ENCODE measurements at places on chromosomes 16 and 17.

DNA sequence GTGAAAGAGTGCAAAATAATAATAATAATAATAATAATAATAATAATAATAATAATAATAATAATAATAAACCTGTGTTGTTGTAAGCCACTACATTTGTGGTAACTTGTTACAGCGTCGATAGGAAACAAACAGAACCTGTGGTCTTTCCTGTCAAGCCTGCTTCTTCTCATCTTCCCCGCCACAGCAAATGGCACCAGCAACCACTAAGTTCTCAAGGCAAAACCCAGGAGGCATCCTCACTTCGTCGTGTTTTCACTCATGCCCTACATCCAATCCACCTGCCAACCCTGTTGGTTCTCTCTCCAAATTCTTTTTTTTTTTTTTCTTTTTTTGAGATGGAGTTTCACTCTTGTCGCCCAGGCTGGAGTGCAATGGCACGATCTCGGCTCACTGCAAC, 34.2 kb downstream of the ITGAE start:
- peak; percentile 70 for DNase-seq

DNA sequence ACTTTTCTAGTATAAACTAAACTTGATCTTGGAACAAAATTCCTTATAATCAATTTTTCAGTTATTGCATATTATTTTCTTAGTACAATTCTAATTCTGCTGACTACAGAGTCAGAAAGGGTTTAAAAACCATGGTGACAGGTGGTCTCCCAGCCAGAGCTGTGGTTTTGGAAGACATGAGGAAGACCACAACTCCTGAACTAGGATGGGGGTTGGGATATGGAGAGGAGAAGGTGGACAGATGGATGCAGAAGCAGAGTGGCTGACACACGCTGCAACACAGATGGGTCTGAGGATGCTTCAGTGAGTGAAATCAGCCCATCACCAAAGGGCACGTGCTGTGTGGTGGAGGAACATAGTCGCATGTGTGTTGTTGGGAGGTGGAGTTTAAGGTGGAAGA, 187.7 kb downstream of the LGALS9B start:
- no peak for DNase-seq

GRCh38 chr17:36184023-36184765, 7.8 kb upstream of the TBC1D3B start:
- DNase-seq, result peak; percentile 49

GRCh38 chr16:75392906-75393305, 40.4 kb downstream of the CFDP1 start:
- no peak for DNase-seq

GRCh38 chr16:75462806-75463205, 1.7 kb downstream of the TMEM170A start:
- DNase-seq, result no peak

DNA sequence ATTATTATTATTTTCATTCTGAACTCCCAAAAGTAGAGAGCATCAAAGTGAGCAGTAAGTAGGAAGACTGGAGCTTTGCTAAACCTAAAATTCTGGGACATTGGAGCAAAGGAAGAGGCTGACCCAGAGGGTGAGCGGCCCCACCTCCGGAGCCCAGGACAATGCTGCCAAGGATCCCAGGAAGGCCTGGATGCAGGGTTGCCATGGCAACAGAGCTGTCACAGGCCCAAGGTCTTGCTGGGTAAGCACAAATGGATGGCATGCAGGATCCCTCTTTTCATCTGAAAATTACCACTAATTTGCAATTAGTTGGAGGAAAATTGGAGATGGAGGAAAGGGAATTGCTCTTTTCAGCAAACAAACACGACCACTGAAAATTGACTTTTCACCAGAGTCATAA, 457.9 kb upstream of the CDH5 start:
- no peak for DNase-seq

DNA sequence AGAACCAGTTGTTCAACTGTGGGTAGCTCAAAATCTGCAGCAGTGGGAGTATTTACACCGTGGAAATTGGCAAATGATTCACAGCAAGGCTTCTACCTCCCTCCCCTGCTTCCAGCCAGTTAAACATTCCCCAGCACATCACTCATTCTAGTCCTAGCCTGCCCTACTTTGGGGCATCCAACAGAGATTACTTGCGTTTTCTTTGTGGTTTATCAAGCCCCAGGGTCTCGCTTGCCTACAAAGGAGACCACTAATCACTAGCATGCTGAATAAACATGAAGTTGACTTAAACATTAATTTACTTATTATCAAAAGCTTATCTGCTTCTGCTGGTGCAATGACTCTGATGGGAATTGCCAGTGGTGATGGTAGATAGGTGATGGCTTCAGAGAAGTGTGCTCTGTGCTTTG, 94.5 kb downstream of the MARF1 start:
- no peak for DNase-seq

DNA sequence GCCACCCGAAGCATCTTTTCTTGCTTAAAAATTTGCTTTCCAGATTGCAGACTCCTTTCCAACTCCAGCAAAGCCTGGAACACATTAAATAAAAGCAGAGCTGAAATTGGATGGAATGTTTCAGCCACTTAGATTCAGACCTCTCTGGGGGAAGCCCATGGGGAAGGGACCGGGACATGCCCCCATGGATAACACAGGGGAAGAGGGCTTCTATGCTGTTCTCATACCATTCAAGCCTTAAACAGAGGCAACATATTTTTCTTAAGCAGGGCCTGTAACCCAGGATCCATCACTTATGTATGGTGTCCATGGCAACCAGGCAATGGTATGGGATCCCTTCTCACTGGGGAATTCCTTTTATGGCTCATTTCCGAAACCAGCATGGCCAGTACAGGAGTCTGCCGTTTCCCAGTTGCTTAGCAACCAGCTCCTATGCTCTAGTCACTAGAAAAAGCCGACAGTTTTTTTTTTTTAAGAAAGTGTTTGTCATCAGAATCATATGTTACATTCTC, 62.0 kb upstream of the MARCHF10 start:
- no peak for DNase-seq

DNA sequence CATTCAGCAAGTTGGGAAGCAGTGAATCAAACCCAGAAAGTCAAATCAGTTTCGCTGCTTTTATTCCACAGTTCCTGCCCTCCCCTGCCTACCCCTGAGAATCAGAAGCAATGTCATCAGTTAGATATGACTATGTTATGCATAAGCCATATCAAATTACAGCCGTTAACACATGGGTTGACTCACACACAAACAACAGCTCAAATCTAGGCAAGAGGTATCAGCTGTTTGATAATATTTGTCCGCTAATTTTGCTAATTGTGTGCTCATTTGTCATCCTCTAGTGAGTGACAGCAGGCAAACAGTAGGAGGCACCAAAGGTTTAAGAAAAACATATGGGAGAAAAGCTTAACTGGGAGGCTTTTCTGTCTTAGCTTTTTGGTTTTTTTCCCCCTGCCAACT, 327.4 kb upstream of the CCL2 start:
- DNase-seq, result no peak

DNA sequence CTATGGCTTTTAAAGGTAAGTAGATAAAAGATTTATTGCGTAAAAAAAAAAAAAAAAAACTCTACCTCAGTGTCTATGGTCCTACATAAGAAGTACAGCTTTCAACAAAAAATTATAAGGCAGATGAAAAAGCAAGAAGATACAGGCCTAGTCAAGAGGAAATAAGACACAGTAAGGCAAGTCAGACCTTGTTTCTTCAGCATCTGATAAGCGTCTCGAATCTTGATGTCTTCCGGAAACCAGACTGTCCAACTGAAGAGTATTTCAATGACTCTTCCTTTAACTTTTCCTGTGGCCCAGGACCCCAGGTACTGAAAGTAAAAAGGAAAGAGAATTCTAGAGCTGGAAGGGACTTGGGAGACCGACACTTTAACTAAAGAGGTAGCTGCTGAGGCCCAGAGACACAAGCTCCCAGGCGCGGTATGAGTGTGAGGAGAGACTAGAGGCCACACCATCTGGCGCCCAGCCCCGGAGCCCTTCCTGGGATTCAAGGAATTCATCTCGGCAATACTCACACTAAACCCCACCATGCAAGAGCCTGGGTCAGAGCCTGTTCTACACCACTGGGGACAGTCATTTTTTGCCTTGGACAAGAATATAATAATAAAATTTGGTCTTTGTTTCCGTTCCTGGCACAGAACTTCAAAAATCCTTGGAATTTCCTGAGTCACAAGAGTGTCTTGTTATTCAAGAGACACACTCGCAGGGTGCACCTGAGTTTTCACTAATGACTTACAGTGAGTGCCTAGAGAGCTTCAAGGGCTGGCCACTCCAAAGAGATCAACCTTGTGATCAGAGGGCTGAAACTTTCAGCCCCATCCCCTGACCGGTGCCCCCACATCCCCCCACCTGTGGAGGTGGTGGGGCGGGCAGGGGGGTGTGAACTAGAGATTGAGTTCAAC, 18.6 kb downstream of the GGA2 start:
- no peak for DNase-seq

- no peak for DNase-seq
These were observed 23.6 kb downstream of the TNS4 start for GRCh38 chr17:40477796-40478195.

DNA sequence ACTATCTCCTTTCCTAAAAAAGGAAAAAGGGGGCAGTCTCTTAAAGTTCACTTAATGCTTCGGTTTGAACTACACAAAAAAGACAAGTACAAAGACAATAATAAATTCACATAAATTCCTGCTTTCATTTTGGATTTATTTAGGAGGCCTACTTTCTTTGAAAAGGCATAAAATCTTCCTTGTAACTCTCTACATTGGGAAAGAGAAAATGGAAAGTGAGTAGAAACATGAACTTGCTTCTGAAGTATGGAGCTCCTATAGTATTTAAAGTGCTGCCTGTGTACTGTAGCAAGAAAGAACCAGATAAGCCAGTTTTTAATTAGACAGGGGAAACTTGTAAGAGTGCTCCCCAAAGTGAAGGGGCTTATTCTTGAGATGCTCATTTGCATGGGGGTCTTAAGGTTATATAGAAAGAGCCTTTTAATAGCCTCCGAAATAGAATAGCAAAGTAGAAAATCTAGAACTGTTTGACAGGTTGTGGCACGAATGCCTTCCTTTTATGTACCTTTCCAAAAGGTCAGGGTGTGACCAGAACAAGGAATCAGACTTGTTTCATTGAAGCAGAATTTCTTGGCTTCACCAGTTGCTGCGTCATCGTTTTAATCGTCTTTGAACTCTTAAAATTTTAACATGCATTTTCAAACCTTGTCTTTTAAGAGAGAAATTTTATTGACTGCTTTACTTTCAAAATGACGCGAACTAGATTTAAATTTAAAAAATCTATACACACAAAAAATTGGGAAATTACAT, 12.9 kb downstream of the GAN start:
- DNase-seq, result no peak

- DNase-seq, result no peak
These were observed 135.6 kb upstream of the IRX3 start for GRCh38 chr16:54422159-54422558.

GRCh38 chr17:27760069-27760885, 40.1 kb downstream of the NOS2 start:
- peak; percentile 77 for DNase-seq

- no peak for DNase-seq
These were observed 25.5 kb downstream of the C17orf58 start for GRCh38 chr17:67970783-67971182.

DNA sequence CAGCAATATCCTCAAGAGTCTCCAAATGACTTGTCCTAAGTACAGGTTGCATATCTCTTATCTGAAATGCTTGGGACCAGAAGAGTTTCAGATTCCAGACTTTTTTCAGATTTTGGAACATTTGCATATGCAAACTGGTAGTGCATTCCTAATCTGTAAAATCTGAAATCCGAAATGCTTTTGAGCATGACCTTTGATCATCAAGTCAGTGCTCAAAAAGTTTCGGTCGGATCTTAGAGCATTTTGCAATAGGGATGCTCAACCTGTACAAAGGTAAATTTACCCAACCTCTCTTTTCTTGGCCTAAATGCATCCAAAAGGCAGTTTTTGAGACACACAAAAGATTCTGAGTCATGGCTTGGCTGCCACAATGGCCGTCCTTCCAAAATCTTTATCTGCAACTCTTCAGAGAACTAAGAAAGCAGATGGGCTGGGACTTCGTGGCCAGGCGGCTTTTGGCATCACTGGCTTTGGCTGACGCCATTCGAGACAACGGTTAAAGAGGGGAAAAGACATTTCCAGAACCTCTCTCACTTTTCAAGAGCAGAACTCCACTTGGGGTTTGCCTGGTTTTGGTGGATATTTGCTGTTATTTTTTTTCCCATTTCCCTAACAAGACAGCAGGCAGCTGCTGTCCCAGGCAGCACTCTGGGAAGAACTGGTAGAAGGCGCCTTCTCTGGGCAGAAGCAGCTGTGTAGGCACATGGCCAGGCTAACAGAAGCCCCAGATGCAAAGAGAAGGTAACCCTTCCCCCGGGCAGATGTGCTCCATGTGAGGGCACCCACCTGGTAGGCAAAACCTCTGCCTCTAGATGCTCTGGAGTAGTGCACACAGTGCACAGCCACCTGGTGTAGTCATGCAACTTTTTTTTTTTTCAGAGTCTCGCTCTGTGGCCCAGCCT, 8.9 kb downstream of the CPPED1 start:
- no peak for DNase-seq

DNA sequence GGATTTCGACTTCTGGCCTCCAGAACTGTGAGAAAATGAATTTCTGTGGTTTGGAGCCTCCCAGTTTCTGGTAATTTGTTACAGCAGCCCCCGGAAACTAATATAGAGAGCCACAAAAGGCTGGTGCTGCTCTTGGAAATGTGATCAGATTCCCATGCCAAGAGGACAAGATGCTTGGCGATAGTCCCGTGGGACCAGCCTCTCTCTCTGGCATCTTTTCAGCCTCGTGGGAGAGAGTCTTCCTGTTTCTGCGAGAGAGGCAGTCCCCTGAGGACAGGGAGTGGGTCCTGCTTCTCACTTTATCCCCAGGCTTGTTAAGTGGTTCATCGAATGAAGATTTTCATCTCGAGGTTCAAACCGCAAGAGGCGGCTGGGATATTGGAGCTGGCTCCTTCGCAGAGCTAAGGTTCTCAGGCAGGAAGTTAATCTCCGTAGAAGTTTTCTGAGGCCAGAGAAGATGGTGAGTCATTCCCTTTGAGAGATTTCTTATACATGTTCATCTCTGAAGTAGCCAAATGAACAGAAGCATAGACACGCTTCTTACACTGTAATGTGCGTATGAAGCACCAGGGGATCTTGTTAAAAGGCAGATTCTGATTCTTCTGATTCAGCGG, 211.6 kb upstream of the SDK2 start:
- DNase-seq, result no peak

- DNase-seq, result peak; percentile 70
These were observed 13.7 kb upstream of the GUCY2D start for GRCh38 chr17:7988750-7989178.

GRCh38 chr17:76176701-76177574, 35.9 kb upstream of the FOXJ1 start:
- no peak for DNase-seq
